Stimulated activated naive CD8-positive, alpha-beta T cell treated with anti-CD3 and anti-CD28 coated beads, Interleukin-15, Interleukin-2, amounts not matched to agents 100 U/mL and 50 U/mL, for 24 hours (primary cell): ENCODE measurements at places on chromosomes 4 and X.

- no peak for DNase-seq
Observed at GRCh38 chr4:121998024-121998423, 46.2 kb upstream of the TRPC3 start.

DNA sequence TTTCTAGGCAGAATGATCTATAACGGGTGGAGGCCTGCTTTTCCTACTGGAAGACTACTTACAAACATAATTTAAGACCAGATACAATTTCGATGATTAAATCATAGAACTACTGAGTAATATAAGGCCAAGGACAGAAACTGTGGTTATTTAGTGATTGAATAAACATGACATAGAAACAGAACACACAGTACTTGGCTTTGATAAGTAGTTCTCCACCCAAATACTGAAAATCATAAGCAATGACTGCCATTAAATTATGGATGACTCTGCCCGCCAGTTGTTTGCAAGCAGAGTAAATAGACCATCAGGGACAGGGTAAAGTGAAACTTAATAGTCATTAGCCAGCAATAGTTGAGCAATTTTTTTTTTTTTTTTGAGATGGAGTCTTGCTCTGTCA is 17.2 kb upstream of the SMIM14 start:
- DNase-seq: no peak

GRCh38 chrX:13381514-13381913 is 61.7 kb upstream of the ATXN3L start:
- no peak for DNase-seq

DNA sequence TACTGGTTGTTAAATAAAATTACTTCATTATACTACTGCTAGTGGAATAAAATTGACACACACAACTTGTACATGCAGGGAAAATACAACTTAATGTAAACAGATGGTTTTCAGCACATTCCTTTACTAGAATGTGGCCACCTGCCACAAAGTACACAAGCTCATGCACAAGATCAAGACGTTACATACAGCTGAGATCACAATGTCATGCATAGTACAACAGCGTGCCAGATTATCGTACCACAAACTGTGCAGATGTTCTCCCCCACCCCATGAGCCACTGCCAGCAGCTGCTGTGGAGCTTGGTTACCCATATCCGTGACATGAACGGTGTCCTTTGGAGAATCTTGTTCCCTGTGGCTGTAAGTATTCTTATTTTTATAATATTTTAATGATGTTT is 27.7 kb downstream of the FBXO8 start:
- no peak for DNase-seq

- no peak for DNase-seq
Observed at GRCh38 chr4:156545003-156545785, 426.4 kb downstream of the PDGFC start.

- no peak for DNase-seq
Observed at GRCh38 chr4:174352061-174352819, 68.5 kb downstream of the CEP44 start.
